ENCODE measurements at places on chromosomes 13 and 19.

DNA sequence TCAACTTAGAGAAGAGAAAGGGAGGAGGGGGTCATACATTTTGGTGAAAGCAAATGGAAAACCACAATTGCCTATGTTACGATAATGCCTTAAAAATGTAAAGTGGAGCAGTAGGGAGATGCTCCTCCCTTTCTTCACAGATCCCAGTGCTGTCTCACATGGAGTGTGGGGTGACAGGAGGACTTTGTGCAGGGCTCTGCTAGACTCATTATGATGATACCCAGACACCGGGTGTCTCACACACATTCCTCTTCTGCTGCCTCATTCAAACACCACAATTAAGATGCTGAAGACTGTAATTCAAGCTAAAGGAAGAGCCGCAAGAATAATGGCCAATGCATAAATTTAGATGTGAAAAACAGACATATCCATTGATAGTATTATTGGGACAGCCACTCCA is 150.6 kb downstream of the LHFPL6 start:
- DNase-seq: no peak

DNA sequence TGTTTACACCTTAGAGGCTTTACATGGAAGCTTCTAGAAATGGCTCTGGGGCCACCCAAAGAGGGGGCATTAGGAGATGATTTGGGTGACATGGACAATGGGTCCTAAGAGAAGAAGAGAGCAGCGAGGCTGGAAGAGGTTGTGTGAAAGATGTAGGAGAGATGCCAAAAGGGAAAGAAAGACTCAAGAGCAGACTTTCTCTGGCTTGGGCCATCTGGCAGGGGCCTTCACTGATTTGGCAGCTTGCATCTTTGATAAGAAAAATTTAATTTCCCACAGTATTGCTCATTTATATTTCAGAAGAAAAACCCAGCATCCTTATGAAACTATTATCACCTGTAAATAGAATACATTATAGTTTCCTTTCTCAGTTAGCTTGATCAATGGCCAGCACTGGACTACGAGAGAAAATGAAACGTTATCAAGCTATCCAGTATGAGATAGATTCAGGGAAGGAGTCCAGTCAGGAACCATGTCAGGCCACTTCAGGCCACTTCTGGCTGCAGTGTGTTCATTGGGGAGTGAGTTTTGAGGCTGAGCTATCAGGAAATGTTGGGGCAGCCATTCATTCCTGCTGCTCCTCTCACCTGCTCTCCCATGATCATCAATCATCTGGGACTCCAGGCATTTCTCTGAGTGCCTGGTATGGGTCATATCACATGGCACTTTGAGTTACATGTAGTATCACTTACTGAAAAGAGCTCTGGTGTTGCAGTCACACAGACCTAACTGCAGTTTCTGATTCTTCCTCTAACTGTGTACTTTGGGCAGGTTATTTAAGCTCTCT is 10.3 kb downstream of the SCEL start:
- DNase-seq: no peak

- no peak for DNase-seq
These were observed 59.7 kb upstream of the TNFRSF19 start for GRCh38 chr13:23510544-23510916.

DNA sequence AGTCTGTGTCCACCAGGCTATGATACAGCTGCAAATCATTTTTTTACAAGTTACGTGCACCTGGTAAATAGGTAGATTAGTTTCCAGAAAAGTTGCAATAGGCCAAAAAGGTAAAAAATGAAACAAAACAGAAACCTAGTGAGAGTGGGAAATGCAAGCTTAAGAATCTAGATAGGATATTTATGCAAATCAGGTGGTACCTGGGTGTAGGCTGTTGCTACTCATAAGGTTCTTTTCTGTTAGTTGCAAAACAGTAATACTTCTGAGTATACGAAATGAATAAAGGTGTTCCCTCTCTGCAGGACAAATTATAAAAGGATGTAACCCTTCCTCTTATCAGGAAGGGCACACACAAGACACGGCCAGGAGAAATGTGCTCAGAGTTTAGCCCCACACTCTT is 97.9 kb downstream of the UGGT2 start:
- DNase-seq: no peak

GRCh38 chr19:13849991-13850909 is 26.7 kb upstream of the NANOS3 start:
- no peak for DNase-seq

- DNase-seq: no peak
These were observed 208.3 kb upstream of the NBEA start for GRCh38 chr13:34733721-34734120.

DNA sequence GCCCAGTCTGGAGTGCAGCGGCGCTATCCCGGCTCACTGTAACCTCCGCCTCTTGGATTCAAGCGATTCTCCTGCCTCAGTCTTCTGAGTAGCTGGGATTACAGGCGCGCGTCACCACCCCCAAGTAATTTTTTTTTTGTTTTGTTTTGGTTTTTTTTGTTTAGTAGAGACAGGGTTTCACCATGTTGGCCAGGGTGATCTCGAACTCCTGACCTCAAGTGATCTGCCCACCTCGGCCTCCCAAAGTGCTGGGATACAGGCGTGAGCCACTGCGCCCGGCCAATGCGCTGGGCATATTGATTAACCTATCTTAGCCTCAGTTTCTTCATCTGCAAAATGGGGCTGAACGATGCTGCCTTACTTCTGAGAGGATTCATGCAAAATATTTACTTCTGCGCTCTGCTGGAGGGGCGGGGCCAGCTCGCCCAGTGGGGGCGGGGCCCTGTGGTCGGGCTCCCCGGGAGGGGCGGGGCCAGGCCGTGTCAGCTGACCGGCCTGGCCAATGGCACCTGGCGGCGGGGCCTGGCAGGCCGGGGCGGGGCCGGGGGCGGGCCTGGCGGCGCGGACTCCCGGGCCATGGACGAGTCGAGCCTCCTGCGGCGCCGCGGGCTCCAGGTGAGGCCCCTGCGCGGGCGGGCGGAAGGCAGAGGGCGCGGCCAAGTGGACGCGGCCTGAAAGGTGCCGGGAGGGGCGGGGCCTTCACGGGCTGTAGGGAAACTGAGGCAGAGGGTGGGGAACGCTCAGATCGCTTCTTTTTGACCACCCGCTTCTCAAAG is at the start of gene MAST3:
TSS of gene MAST3 (plus strand) at position 562 of the 776 bp plus-strand sequence. CDS start at position 577, 15 bp downstream.
- DNase-seq: peak; percentile 73

Measured in Kasumi-1 (cell line).